Right ventricle myocardium inferior (tissue), 1 donor: ENCODE measurements at places on chromosomes 3 and 15.

GRCh38 chr3:108509871-108510270 is 525 bp downstream of the MYH15 start:
- no peak for DNase-seq

GRCh38 chr3:134426660-134427181 is 52.5 kb upstream of the AMOTL2 start:
- no peak for DNase-seq

DNA sequence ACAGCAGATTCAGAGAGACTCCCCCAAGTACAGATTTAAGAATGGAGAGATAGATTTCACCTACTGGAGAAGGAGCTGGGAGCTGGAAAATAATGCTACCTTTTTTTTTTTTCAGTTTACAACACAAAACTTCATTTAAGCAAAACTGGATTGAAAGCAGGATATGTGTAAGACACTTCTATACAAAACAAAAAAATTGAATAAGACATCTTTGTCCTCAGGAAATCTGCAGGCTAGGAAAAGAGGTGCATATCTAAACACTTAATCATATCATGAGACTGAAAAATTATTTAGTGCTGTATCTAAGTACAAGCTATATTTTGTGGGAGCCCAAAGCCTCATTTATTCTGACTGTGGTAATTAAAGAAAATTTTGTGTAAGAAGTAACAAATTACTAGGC is 516.1 kb downstream of the ZIC1 start:
- no peak for DNase-seq

DNA sequence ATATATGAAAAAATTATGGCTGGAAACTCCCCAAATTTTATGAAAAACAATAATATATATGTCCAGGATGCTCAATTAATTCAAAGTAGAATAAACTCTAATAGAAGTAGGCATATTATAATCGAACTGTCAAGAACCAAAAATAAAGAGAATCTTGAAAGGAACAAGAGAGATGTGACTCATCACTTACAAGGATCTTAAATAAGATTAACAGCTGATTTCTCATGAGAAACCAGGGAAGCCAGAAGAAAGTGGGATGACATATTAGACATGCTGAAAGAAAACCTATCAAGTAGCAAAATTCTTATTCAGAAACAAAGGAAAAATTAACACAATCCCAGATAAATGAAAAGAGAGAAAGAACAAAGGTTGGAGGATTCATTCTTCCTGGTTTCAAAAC is 66.8 kb downstream of the FAIM start:
- no peak for DNase-seq

DNA sequence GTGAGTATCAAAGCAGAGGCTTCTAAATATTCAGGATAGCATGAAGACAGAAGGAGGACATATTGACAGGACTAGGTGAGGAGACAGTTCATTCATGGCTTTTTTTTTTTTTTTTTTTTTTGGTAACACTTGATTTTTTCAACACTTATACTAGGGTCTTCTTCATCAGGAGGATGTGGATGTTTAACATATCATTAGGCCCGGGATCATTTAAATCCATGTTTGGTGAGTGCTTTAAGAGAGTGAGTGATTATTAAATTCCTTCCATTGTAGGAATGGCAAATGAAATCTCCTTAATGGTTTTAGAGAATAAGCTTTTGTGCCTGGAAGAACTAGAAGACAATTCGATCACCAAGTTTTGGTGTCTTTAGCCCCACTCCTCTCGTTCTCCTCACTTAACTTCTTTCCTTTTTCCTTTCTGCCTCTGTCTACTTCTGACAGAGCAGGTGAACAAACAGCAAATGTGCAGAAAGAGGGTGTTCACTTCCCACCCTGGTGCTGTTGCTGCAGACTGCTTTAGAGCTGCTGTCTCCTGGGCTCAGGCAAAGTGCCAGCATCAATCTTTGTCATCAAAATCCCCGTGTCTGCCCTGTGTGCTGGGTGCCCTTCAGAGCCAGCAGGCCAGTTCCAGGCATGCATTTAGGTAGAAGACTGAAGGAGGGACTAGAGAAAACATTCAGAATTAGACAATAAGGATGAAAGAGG is 35.6 kb upstream of the RAB11A start:
- no peak for DNase-seq
